ENCODE measurements at places on chromosomes 7 and 10.

- DNase-seq: peak; percentile 27
Measured at GRCh38 chr7:78222001-78222751, 423.6 kb downstream of the PHTF2 start.

DNA sequence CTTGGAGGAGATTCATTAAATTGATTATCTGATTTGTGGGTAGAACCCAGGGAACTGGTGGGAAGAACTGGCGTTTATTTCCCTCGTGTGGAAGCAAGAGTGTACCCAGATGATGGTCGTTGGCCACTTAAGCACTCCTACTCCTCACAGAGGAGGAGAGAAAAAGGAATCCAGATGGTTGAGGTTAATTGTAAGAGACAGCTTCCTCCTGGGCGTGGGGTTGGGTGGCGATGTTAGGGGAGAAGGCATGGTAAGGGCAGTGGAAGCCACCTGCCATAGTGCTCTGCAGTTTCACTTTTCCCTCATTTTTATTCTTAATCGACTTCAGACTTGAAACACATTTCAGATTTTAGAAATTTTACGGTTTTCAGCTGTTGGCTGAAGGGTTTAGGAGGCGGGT is 104.1 kb downstream of the DOCK1 start:
- no peak for DNase-seq

DNA sequence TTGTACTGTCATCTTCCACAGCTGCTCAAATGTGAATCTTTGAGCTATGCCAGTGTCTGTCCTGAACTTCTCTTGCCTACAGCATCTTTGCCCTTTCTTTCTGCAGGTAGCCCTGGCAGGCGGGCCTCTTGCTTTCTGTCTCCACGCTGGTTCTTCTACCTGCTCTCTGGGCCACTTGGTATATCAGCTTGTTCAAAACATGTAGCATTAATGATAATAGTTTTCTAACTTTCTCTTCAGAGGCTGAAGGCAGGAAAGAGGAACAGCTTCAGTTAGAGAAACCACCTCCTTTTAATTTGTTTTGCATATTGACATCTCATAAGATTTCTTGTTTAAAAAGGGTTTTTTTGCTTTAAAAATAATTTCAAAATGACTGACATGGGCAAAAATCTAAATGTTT is 923 bp upstream of the FGL2 start:
- DNase-seq: no peak

GRCh38 chr7:8255680-8256655 is 6.0 kb downstream of the ICA1 start:
- DNase-seq: no peak

DNA sequence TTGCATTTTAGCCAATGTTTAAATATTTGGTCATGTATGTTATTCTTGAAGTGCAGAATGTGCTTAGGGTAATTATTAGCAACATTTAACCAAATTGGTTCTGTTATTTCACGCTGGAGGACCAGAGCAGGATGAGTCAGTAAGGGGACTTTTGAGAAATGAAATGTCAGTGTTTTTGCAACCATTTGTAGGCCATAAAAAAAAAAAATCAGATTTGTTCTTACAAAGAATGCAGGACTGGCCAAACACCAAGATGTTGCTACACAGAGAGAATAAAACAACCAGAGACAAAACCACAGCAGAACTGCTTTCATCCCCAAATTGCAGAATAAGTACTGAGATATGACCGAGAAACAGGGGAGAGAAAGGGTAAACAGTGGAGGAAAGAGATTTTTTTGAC is 62.1 kb downstream of the TPST1 start:
- no peak for DNase-seq

DNA sequence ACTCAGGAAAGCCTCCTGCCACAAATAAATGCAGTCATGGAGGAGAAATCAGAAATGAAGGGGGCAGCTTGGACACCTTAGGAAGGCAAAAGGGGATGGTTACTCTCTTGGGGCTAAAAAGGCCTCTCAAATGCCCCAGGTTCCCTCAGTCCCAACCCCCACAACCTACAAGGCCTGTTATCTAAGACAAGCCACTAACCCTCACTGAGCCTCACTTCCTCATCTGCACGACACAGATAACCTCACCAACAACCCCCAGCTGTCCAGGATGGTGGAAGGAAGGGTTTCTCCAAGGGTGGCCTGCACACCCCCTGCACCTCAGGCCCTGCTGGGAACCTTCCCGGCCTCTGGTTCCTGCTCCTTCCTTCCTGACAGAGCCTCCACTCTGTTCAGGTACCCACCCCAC is 29.2 kb downstream of the SORBS1 start:
- DNase-seq: no peak

- no peak for DNase-seq
Measured at GRCh38 chr7:114851406-114852061, 70.4 kb upstream of the MDFIC start.

DNA sequence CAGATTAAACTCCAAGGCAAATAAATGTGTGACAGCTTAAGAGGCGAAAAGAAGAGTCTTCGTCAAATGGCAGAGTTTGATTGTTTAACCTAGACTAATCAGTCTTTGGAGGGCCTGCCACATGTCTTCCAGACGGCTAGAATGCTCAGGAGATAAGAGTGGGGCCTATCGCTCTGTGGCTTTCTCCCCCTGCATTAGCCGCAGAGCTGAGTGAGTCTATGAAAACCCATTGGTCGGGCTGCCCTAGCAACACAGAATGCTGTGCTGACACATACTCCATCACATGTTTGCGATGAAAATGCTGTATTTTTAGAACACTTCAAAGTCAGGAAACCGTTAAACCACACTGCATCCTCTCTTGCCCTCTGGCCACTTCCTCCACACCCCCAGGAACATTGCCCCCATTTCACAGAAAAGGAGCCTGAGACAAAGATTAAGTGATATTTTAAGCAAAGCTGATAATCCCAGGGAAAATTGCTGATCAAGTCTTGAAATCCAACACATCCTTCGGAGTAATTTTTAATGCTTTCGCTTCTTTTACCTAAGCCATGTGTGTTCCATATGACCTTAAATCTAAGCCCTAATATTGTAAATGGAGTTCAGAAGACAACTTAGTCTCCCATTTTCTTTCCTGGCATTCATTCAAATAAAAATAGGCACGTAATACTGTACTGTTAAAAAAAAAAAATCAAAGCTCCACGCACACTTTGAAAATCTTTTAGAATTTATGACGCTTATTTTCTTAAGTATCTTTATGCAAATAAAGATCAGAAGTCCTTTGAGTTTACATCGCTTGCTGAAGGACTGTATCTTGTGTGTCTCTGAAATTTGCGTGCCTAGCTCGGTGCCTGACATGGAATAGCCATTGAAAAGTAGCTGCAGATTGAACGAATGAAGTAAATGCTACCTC is 161.2 kb downstream of the CELF2 start:
- no peak for DNase-seq

- DNase-seq: no peak
Measured at GRCh38 chr10:22049635-22050034, 46.1 kb upstream of the DNAJC1 start.

- no peak for DNase-seq
Measured at GRCh38 chr7:30062587-30062986, 34.4 kb downstream of the PLEKHA8 start.

- DNase-seq: no peak
Measured at GRCh38 chr10:109922358-109922975, 844 bp downstream of the XPNPEP1 start.

DNA sequence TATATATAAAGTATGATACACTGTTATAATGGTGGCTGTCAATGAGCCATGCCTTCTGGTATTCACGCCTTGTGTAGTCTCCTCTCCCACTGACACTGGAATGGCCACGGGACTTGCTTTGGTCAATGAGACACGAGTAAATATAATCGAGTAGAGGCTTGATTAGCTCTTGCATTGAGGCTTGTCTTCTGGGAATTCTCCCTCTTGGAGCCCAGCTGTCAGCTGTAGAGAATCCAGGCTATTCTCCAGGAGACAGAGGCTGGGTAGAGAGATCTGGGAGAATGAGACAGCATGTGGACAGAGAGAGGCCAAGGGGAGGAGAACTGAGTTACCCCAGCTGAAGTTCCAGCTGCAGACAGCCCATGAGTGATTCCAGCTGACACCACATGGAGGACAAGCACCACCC is 25.2 kb upstream of the PLCE1 start:
- no peak for DNase-seq

DNA sequence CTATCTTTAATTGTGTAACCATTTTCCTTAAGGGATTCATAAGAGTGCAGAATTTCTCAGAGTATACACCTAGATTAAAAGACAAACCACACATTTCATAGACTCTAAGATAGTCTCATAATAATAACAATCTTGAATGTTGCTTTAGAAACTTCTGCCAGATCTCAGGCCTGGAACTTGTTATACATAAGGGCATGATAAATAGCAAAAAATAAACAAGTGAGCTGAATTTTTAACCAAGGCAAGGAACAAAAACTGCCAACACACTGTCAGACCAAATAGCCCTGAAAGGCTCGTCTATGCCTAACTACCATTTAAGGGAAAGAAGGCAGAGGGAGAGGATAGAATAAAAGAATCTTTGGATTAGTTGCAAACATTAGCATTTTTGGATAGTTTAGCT is 65.8 kb upstream of the SEMA3C start:
- DNase-seq: no peak

GRCh38 chr7:44752822-44753221 is 4.2 kb downstream of the ZMIZ2 start:
- no peak for DNase-seq

- no peak for DNase-seq
Measured at GRCh38 chr7:55251313-55251712, 113.8 kb upstream of the LANCL2 start.

- DNase-seq: no peak
Measured at GRCh38 chr7:129536323-129536722, 34.0 kb downstream of the SMKR1 start.

- no peak for DNase-seq
Measured at GRCh38 chr7:129522088-129522970, 20.0 kb downstream of the SMKR1 start.

GRCh38 chr7:148556892-148557291 is 33.7 kb upstream of the C7orf33 start:
- no peak for DNase-seq

- no peak for DNase-seq
Measured at GRCh38 chr10:28664369-28664740, 13.0 kb upstream of the BAMBI start.

- DNase-seq: no peak
Measured at GRCh38 chr10:47051741-47052238, 140.6 kb downstream of the PTPN20 start.

GRCh38 chr7:23283086-23283485 is 16.1 kb upstream of the MALSU1 start:
- DNase-seq: no peak

GRCh38 chr10:127694580-127695193 is 42.3 kb upstream of the FOXI2 start:
- no peak for DNase-seq

GRCh38 chr7:117805241-117805640 is 68.0 kb downstream of the CTTNBP2 start:
- no peak for DNase-seq

- no peak for DNase-seq
Measured at GRCh38 chr7:99728615-99729014, 6.4 kb downstream of the CYP3A7 start.

DNA sequence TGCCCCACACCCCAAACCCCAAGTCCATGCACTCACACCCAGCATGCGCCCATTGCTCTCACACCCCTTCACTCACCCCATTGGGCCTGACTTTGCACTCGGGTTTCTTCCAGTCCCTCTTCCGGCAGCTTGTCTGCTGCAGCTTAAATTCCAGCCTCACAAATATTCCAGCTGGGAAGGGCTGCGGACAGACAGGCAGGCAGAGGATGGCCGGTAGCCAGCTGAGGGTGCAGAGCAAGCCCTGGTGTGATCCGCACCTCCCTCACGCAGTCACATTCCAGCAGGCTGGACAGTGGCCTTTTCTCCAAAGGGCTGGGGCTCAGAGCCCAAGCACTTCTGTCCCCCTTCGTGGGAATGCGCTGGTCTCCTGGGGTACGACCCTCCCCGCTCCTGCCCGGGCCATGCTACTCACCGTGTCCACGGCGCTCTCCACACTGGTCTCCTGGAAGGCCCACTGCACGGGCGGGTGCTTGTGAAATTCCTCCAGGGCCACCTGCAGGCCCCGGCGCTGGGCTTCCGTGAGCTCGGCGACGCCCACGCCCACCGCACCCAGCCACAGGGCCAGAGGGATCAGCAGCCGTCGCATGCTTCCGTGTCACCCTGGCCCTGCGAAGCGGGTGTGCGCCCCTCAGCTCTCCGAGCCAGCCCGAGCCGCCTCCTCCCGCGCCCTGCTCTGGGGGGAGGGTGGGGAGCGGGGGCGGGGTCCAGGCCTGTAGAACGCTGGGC is 1.2 kb downstream of the RARRES2 start:
- DNase-seq: no peak

DNA sequence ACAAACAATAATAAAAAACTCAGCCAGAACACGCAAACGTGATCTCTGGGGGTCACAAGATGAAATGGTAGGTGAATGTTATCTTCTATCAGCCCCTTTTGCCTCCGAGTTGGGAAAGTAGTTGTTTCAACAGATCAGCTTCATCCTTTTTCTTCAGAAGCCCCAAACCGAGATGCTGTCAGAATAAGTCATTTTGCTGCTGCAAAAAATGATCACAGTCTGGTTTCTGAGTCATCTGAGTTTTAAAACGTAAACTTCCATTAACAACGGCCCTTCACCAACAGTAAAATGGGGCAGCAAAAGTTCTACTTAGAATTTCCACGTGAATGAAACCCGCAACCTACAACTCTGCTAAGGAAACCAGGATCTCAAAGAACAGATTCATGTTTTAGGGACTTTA is 44.9 kb downstream of the JCAD start:
- DNase-seq: no peak

- peak; percentile 84 for DNase-seq
Measured at GRCh38 chr7:2638224-2638991, 6.6 kb downstream of the TTYH3 start.

DNA sequence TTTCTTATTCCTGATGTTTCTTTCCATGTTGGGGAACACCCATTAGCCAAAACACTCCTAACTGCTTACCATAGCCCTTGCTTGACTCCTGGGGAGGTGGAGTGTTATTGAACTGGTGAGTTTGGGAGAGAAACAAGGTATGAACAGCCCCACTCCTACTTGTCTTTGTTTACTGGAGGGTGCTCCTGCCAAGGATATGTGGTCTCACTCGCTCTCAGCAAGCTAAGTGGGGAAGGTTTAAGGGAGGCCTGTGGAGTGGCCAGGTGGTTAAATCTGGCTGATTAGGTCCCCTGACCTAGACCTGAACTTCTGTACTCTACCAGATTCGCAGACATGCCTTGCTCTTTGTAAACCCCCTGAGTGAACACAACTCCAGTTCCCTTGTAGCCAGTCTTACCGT is 300.1 kb downstream of the PTEN start:
- no peak for DNase-seq

- no peak for DNase-seq
Measured at GRCh38 chr10:128556182-128557110, 430.2 kb upstream of the MKI67 start.

DNA sequence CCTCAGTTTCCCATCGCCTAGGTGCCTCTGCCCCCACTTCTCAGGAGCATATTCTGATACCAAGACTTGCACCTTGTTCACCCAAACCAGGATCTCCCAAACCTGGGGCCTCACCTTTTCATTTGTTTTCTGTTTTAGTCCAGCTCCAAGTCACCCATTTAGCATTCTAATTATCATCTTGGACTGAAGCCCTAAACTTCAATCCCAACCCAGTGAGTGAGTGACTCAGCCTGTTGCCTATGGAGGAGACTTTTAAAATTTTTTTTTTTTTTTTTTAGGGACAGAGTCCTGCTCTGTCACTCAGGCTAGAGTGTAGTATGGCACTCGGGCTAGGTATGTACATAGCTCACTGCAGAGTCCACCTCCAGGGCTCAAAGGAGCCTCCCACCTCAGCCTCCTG is 378.9 kb upstream of the AUTS2 start:
- DNase-seq: no peak

All from amniotic stem cell (primary cell).